ENCODE measurements at places on chromosomes 2 and 18.

DNA sequence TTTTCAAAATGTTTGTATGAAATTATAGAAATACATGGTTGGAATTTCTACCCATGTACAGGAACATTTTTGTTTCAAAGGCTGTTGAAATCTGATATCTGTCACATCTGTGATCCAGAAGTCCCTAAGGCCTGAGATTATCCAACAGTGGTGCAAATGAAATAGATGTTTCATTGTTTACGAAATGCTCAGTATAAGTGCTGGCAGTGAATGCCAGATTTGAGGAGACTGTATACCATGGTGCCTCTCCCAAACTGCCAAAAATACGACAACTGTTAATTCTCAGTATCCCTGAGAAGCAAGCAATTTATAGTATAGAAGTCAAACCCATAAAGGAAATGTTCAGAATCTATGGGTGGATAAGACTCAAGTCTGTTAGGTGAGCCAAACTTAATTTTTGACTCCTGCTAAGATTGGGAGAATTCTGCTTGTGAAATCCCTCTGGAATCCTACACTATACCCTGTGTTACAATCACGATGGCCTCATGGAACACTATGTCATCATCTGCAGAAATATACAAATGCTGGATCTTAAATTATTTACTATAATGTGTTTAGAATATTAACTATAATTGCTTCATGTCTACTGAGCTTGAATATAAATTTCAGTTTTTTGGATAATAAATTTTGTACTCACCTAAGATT, 71.2 kb upstream of the DOCK10 start:
- DNase-seq: no peak

- no peak for DNase-seq
Measured at GRCh38 chr18:26920644-26921043, 55.1 kb upstream of the AQP4 start.

GRCh38 chr2:26412091-26412673, 10.5 kb downstream of the DRC1 start:
- no peak for DNase-seq

GRCh38 chr2:210956101-210956500, 399.7 kb downstream of the CPS1 start:
- no peak for DNase-seq

GRCh38 chr2:121220995-121221394, 64.0 kb downstream of the TFCP2L1 start:
- DNase-seq: no peak

DNA sequence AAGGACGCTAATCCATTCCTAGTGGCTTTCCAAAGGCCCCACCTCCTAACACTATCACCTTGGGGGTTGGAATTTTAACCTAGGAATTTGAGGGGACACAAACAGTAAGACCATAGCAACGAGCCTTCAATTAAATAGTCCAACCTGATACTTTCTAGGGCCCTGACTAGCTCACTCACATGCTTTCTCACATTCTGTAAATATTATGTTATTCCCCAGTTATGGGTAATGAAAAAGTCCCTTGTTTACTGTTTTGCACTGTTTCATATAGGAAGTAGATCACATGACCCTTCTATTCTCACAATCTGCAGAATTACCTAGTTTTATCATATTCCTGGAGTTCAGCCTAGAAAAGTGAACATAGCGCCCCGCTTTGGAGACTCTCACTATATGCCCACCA, 1212.1 kb upstream of the ACVR2A start:
- DNase-seq: no peak

DNA sequence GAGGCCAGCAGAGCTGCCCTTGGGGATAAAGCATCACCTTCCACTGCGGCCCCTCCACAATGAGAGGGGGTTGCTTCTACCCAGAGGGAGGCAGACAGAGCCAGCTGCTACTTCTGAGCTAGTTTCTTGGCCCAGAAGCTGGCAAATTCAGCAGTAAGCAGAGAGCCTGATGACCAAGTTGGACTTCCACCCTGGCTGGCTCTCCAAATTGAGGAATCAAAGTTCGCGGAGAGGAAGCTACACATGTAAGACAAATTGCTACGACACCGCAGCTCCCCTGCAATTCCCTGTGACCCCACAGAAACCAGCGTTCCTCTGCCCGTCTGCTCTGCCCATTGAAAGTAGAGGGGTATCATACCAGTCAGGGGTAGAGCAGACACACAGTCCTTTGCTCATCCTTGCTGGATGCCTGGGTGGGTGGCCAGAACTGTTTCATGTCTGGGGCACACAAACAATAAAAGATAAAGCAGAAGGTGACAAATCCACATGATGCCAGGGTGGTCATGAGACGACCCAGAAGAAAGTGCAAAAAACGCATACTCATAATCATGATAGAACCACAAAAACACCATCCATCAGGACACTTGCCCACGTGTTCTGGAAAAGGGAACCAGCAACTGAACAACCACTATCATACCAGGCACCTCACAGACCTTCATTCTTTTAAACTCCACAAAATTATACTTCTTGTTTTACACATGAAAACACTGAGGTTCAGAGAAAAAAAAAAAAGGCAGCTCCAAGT, 5.4 kb downstream of the TFCP2L1 start:
- DNase-seq: no peak

DNA sequence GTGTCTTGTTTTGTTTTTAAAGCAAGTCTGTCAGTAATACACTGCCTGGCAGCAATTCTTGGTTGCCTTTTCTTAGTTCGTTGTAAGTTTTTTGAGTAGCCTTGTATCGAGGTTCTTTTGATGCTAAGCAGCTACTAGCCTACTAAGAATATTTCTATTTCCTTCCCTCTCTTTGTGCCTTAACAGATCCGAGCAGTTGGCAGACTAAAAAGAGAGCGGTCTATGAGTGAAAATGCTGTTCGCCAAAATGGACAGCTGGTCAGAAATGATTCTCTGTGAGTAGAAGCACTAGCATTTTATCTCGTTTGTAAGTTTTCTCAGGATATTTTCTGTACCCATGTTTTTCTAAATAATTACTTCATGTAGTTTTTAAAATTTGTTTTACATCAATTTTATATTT, 15.1 kb downstream of the MFF start:
- no peak for DNase-seq

GRCh38 chr18:58578321-58578720, 50.6 kb downstream of the ALPK2 start:
- DNase-seq: no peak

GRCh38 chr2:152740743-152741328, 22.4 kb downstream of the ARL6IP6 start:
- DNase-seq: no peak
